NCI-H2107 (cell line): ENCODE measurements at places on chromosomes 11 and 22.

DNA sequence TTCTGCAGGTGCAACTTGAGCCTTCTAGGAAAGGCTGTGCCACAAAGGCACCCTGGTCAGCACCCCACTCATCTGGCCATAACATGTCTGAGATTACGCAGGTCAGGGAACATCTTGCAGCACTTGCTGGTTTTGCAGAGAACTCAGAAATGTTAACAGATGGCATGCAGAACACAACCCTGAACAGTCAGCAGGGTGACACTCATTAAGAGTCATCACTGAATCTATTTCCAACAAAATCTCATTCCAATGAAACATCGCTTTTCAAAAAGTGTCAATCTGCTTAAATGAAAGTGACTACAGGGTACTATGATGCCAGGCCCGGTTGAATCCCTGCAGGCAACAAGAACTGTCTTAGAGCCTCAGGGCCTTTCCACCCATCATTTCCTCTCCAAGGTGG lies 369.8 kb upstream of the CCDC90B start:
- DNase-seq, result no peak

GRCh38 chr11:4551346-4551979 lies 6.5 kb downstream of the OR52M1 start:
- no peak for DNase-seq

- no peak for DNase-seq
These were observed 30.9 kb upstream of the IGSF22 start for GRCh38 chr11:18756889-18757288.

- no peak for DNase-seq
These were observed 313.4 kb downstream of the CASP12 start for GRCh38 chr11:104584823-104585222.

DNA sequence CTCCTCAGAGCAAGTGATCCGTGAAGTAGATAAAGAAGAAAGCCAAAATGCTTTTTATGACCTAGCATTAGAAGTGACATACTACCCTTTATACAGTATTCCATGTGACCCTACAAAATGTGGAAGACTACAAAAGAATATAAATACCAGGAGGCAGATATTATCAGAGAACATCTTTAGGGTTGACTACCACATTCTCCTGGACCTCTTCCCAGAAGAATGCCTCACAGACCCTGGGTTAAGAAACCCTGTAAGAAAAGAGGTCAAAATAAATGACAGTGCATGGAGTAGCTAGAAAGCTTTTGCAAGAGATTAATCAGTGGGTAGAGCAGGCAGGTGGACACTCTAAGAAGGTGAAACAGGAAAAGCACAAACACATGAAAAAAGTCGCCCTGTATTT lies 69.2 kb downstream of the FANCF start:
- DNase-seq, result no peak

DNA sequence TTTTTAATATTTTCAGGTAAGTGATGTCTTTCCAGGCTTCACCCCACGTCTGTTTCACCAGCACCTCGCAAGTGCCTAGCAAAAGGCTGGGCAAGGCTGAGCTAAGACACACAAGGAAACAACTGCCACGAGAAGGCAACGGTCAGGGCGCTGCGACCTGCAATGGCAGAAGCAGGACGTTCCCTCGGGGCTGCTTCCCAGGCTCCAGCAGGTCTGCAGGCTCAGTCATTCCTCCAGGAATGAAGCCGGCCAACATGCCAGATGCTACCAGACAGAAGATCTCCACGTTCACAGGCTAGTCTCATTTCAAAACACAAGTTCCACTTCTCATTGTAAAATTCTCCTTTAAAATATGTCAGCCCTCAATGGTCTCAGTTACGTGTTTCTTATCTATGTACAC lies 45.5 kb downstream of the CELSR1 start:
- no peak for DNase-seq

DNA sequence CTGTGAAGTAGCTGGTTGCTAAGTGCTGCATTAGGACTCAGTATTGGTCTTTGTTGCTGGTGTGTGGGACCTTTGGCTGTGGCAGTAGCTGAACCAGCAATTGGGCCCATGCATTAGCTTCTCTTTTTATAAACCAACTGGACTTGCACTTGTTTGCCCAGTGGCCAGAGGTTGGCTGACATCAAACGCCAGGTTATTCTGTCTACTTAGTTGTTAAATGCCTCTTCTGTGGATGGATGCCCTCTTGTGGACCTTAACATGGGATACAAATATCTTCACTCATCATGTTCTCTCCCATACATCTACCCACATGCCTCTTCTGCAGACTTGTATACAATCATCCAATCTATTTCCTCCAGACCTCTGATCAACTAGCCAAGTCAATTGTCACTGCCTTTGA lies 26.4 kb upstream of the ARHGAP20 start:
- no peak for DNase-seq

DNA sequence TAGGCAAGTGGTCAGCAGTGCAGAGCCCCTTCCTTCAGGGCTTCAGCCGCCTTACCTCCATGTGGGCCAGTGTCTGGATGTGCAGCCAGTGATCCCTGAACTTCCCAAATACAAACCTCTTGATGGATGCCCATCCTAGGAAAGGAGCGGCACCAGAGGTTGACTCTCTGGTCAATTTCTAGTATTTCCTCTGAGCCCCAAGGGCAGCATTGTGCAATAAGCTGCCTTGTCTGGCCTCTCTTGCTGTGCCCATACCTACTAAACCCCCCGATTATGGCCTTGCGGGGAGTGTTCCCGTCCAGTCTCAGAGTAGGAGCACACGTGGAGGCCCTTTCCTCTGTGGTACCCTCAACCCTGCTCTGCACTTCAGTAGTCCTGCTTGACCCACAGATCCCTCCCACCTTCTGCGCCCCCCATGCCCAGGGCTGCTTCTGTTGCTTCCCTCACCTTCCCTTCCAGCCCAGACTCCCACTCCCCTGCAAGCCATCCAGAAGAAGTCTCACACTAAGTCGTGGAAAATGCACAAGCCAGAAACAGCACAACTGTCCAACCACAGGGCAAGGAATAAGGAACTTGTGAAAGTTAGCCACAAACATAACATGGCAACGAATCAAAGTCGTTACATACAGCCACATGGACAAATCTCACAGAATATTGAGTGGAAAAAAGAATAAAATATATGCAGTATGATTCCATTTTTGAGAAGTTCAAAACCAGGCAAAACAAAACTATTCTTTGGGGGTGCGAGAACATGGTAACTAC lies 39.6 kb upstream of the HORMAD2 start:
- no peak for DNase-seq

- no peak for DNase-seq
These were observed 35.8 kb downstream of the C11orf58 start for GRCh38 chr11:16773981-16774935.

DNA sequence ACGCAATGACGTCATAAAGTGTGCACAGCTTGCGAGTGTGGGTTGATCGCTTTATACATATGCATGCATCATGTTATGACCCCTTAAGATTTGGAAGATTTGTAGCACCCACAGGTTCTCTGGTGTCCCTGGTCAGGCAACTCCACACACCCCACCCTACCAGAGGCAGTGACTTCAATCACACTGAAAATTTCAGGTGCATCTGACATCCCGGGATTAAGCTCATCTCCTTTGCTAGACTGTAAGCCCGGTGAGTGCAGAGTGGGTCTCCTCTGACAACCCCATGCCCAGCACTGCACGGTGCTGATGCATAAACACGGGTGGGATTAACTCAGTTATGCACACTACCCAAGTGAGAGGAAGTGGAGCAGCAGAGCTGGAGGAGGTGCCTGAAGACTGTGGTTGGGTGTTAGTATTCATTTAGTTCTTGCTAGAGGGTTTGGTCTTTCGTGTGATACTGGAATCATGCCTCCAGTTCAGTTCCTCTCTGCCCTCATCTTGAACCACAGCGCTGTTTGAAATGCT lies 6.5 kb downstream of the ARSA start:
- no peak for DNase-seq

DNA sequence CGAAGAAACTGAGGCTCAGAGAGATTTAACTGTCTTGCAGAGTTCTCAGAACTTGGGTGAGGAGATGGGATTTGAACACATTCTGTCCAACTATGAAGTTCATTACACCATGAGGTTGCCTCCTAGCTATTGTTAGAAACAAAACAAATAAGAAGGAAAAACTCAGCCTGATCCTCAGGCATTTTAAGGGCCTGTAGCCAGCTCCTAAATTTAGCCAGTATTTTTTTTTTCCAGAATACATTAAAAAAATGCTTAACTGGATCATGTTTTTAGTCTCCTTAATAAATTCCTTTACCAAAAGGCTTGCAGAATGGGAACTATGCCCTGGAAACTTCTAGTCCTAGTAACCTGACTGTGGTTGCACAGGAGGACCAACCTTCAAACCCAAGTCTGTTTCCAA lies 212.0 kb downstream of the CSNK2A3 start:
- DNase-seq, result no peak

GRCh38 chr22:42269432-42270175 lies 849 bp downstream of the TCF20 start:
- no peak for DNase-seq

DNA sequence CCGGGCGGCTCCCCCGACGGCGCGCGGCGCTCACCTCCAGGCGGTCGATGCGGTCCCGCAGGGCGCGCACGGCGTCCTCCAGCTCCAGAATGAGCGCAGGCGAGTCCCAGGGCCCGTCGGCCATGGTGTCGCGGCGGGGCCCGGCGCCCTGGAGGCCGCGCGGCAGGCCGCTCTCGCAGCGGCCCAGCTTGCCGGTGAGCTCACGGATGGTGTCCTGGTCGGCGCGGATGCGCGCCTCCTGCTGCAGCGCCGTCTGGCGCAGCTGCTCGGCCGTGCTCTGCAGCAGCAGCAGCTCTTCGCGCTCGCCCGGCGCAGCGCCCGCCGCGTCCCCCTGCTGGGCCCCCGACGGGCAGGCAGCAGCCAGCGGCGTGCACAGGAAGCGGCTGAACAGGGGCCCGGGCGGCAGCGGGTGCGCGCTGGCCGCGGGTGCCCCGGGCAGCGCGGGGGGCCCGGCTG lies 599 bp downstream of the NPTXR start:
- DNase-seq, result no peak

- DNase-seq, result no peak
These were observed 92.9 kb upstream of the SLC22A12 start for GRCh38 chr11:64498136-64498535.

DNA sequence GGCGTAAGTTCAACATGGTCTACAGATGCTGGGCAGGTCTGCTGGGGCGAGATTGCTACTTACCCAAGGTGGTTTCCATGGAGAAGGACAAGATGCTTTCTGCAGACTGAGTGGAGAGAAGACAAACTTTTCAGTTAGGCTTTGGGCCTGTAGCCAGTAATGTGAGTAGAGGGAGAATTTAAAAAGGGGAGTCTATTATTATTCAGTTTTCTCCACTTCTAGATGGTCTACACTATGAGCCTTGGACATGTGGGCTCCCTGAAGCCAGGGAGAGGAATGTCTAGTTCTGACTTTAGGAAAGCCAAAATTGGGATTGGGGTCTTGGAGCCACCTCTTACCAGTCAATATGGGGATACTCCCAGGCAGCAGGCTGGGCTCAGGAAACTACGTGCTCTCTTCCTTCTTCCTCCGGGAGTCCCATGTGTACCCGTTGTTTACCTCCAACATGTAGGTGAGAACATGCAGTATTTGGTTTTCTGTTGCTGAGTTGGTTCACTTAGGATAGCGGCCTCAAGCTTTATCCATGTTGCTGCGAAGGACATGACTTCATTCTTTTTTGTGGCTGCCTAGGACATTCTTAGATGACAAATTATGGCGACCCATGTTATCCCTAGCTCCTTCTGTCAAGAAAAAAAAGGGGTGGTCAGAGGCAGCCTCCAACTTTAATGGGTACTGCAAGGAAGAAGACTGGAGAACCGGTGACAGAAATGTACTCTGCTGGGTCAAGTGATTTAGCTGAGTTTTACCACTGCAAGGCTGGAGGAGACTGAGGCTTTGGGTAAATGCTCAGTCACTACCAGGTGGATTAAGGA lies 14.7 kb upstream of the ZNF280A start:
- no peak for DNase-seq

DNA sequence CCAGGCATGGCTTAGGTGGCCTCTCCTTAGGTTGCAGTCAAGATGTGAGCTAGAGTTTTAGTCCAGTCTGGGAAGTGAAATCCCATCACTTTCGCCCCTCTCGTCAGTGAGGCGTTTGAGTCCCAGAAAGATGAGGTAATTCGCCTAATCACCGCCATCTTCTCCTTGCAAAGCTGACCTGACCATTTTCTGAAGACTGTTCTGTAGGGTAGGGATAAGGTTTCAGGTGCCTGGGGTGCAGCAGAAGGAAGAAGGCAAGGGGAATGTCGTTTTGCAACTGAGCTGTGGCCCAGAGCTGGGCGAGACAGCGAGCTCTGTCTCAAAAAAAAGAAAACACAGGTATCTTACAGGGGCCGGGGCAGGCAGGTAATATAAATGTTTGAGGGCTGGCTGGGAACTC lies 61.7 kb upstream of the CECR2 start:
- DNase-seq, result no peak

- no peak for DNase-seq
These were observed 13.3 kb downstream of the ATXN10 start for GRCh38 chr22:45684752-45685574.

- no peak for DNase-seq
These were observed 657.6 kb downstream of the BRD1 start for GRCh38 chr22:49170053-49170452.

- DNase-seq, result no peak
These were observed 5.3 kb downstream of the PICALM start for GRCh38 chr11:86063536-86063935.

DNA sequence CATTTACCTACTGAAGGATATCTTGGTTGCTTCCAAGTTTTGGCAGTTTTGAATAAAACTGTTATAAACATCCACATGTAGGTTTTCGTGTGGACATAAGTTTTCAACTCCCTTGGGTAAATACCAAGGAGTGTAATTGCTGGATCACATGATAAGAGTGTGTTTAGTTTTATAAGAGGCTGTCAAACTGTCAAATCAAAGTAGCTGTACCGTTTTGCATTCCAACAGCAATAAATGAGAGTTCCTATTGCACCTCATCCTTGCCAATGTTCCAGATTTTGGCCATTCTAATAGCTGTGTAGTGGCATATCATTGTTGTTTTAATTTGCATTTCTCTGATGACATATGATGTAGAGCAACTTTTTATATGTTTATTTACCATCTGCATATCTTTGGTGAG lies 190.8 kb upstream of the SYN3 start:
- DNase-seq, result no peak

DNA sequence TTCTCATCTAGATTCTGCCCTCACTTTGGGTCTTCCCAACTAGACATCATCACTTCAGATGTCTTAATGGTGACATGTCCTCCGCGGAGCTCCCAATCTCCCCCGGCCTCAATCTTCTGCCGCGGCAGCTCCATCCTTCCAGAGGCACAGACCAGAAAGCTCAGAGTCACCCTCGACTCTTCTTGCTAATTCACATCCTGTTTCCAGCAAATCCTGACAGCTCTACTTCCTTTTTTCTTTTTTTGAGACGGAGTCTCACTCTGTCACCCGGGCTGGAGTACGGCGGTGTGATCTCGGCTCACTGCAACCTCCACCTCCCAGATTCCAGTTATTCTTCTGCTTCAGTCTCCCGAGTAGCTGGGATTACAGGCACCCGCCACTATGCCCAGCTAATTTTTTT lies 54.5 kb downstream of the CACNG2 start:
- DNase-seq, result no peak

DNA sequence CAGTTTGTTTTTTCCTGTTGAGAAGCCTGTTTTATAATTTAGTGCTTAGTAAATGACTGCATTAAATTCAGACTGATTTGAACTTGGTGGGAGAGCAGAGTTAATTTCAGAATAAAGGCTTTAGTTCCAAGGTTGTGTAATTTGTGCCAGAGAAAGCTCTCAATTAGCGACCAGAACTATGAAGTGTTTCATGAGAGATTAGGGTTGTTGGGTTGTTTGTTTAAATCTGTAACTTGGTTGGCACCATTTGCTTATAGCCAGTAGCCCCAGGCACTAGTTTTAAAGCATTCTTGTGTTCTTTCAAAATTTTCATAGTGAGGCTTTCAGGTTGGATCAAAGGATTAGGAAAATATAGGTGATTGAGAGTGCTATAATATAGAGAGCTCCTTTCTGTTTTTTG lies 25.5 kb downstream of the UVRAG start:
- DNase-seq, result no peak
